ENCODE measurements at places on chromosomes 2 and 18.

GRCh38 chr2:102052365-102052764 lies 60.6 kb downstream of the IL1R2 start:
- DNase-seq, result no peak

GRCh38 chr2:174486563-174487107 lies at the start of gene GPR155:
Gene GPR155, minus strand, starts transcription at chr2:174487029. Its CDS starts 5,073 bp downstream, at chr2:174481956.
- no peak for DNase-seq

DNA sequence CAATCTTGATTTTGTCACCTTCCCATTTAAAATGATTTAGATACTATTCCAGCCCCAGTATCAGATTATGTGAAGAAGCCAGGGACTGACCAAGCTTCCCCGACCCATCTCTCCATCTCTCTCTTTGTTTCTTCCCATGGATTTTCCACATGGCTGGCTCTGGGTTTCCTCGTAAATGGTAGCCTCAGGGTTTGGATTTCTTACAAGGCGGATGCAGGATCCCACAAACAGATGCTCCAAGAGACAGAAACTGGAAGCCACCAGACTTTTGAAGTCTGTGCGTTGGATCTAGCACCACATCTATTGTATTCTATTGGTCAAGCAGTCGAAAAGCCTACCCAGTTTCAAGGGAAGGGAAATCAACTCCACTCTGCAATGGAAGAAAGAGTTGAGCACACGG lies 46.0 kb upstream of the SPHKAP start:
- no peak for DNase-seq

DNA sequence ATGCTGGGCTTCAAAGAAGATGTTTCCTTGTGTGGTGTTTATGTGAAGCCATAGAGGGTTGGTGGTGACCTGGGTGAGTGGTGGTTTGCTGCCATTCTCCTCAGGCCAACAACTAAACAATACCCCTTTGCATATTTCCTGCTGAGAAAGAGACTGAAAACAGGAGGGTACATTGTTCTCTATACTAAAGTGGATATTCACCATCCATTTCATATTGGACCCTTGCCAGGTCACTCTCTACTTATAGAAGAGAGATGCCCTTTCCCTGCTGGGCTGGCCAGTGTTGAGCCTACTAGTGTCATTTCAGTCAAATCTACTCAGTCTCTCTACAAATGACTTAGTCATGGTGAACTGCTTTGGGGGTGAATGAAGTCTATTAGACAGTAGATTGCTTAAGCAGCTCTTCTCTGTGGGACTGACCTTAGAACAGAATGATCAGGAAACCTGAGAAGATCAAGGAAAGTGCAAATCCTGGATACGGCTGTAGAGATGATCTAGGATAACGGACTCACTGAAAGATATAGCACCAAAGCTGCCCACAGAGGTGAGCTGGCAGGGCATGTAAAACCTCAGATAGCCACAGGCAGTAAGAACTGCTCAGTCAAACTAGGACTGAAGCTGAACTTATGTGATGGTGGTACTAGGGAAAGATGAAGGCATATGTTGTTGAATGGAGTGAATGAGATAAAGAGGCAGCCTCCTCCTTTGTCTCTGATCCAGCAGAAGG lies 154.9 kb downstream of the MYO3B start:
- no peak for DNase-seq

GRCh38 chr2:10792001-10792634 lies 20.5 kb downstream of the PDIA6 start:
- DNase-seq, result no peak

GRCh38 chr2:48318116-48318515 lies 211.8 kb upstream of the STON1 start:
- no peak for DNase-seq

- no peak for DNase-seq
Observed at GRCh38 chr18:47876813-47877212, 53.6 kb downstream of the SMAD2 start.

- no peak for DNase-seq
Observed at GRCh38 chr2:135850892-135851668, 14.1 kb upstream of the LCT start.

DNA sequence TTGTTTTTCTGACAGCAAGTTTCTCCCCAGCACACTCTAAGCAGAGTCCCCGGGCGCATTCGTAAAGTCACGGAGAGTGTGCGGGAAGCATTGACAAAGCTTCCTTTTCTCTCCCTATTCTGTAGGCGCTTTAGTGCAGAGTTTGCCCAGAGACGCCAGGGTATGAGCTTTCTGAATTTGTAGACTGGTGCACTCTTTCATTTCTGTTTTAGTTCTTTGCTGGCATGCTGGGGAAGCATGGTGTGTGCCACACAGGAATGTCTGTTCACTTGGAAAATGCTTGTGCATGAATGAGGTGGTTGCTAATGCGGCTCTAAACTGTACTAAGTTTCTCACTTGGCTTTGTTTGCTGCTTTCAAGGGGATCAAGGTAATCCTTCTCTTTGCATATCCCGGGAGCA lies 102.6 kb downstream of the RTN4 start:
- DNase-seq, result no peak

Data from activated T-cell treated with anti-CD3 and anti-CD28 coated beads, Interleukin-2, amount 50 U/mL, for 24 hours (primary cell).